ENCODE measurements at places on chromosomes 2 and 18.

GRCh38 chr2:235201756-235202155 lies 249.9 kb downstream of the SH3BP4 start:
- no peak for DNase-seq

DNA sequence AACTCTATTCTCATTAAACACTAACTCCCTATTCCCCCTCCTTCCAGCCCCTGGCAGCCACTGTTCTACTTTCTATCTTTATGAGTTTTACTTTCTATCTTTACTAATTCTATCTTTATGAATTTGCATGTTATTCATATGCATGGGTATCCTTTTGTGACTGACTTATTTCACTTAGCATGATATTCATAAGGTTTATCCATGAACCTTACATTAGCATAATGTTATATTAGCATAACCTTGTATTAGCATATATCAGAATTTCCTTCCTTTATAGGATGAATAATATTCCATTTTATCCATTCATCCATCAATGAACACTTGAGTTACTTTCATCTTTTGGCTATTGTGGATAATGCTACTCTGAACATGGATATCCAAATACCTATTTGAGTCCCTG lies 41.8 kb downstream of the MSTN start:
- no peak for DNase-seq

DNA sequence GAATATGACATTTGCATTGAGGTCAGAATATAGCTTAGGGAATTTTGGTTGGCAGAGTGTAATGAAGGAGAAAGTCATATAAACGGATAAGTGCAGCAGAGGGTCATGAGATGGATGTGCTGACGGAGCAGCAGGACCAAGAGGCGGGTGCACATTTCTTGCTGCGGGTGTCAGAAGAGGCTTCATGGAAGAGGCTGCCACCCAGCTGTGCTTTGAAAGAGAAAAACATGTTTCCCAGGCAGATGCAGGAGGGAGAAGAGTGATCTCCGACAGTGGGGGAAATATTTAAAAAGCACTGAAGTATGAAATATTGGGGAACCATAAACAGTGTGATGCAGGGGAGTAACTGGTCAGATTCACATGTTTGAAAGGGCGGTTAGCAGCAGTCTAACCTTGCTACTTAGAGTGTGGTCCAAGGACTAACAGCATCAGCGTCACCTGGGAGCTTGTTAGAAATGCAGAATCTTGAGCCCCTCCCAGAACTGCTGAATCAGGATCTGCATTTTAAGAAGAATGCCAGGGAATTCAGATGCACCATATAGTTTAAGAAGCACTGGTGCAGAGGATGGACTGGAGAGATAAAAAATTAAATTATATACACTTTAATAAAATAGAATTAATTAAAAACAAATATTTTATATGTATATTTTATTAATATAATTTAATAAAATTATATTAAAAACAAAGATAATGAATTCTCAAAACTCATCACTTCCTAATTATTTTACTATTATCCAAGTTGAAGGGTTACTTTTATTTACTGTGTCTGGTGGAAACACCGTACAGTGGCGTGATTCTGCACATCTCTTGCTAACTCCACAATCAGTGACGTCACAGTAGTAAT lies 36.1 kb upstream of the SCYGR1 start:
- DNase-seq: no peak

- no peak for DNase-seq
Measured at GRCh38 chr2:27378096-27378808, 2.3 kb downstream of the ZNF513 start.

- DNase-seq: no peak
Measured at GRCh38 chr2:67510745-67511144, 113.6 kb downstream of the ETAA1 start.

GRCh38 chr2:174157053-174157452 lies 91.3 kb downstream of the OLA1 start:
- DNase-seq: no peak

- no peak for DNase-seq
Measured at GRCh38 chr2:138752197-138752956, 27.8 kb downstream of the NXPH2 start.

DNA sequence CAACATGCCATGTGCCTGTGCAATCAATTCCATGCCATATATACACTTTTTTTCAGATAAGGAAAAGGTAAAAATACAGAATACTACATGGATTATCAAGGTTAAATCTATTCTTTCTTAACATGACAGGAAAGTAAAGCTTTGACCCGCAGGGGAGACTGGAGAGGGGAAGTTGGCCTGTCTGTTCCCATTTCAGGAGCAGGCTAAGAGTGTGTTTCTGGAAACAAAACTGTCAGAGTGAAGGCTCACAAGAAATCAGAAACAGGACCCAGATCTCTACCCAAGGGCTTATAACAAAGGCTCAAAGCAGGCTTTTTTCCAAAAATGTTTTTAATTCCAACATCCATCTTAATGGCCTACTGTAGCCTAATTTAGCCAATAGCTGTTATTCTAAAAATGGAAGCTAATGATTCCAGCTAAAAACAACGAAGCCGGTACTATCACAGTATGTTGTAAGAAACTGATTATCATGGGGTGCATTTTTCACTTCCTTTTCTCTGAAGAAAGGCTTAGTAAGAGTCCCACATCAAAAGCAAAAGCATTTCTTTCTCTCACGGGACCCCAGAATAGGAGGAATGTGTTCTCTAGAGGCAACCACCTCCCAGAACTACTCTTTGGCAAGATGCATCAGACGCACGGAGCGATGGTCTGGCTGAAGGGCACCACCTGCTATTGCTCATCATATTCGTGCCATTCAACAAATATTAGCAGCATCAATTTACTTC lies 41.4 kb downstream of the FECH start:
- DNase-seq: no peak

GRCh38 chr2:217166241-217166850 lies 306.5 kb upstream of the TNP1 start:
- DNase-seq: peak; percentile 47
